ENCODE measurements at places on chromosomes 6 and 20.

DNA sequence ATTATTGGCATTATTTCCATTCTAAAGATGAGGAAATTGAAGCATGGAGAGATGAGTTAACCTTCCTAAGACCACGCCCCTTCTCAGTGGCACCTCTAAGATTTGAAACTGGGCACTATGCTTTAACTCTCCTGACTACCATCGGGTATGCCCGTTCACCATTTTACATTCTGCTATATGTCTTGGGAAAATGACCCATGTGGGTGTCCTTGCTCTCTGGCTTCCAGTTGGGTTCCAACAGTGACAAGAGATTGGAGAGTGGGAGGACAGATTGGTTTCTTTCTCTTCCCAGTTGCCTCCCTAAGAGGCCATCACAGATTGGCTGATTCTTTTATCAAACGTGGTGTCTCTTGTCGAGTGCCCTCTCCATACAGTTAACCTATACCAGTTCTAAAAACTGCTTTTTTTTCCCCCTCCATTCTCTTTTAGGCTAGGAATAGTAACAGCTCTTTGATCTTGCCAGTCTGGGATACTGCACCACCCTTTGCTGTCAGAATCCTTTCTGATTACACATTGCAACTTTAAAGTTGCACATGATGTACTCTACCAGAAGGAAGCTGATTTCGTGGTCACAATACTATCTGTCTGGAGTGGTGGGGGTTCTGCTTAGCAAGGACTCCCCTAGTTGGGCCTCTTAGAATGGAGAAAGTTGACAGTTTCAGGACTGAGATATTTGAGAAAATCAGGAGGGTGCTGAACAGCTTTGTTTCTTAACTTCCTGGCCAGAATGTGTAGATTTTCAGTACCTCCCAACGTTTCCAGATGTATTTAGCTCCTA is 88.0 kb upstream of the ELOVL5 start:
- no peak for DNase-seq

- DNase-seq, result no peak
These were observed 117.0 kb downstream of the TFAP2A start for GRCh38 chr6:10297832-10298231.

DNA sequence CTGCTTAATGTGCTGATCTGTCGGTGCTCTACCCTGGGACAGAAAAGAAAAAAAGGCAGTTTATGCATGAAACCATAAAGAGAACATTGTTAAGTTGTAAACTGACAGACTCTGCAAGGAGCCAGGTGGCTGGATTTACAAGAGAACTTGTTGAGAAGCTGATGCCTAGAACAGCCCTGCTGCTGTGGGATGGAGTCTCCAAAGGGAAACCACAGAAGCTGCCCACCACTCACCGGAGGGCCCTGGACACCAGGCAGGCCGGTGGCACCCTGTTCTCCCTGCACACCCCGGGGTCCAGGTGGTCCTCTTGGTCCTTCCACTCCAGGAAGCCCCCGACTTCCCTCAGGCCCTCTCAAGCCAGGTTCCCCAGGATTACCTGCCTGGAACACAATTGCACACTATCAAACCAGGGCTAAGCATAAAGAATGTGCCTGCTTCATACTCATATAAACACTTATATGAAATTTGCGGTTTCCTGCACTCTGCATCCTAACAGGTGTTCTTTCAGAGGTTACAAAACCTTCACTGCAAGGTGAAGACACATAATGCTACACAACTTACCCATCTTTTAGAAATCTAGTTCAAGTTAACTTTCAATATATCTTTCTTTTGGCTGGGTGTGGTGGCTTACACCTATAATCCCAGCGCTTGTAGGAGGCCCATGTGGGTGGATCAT is 68.2 kb downstream of the COL9A1 start:
- no peak for DNase-seq

DNA sequence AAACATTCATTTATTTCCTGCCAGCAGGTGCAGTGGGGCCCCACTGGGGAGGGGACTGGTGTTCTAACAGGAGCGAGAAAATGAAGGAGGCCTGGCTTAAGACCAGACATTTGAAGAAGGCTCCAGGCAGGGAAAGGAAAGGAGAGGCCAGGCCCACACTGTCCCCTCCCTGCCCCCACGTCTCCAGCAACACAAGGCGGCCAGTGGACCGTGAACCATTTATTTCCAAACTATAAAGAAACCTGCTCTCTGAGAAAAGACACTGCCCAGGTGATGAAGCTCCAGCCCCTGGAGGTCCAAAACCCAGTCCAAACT is 41.4 kb upstream of the CDH22 start:
- DNase-seq, result no peak

GRCh38 chr20:40218316-40218969 is 470.6 kb downstream of the MAFB start:
- DNase-seq, result no peak

DNA sequence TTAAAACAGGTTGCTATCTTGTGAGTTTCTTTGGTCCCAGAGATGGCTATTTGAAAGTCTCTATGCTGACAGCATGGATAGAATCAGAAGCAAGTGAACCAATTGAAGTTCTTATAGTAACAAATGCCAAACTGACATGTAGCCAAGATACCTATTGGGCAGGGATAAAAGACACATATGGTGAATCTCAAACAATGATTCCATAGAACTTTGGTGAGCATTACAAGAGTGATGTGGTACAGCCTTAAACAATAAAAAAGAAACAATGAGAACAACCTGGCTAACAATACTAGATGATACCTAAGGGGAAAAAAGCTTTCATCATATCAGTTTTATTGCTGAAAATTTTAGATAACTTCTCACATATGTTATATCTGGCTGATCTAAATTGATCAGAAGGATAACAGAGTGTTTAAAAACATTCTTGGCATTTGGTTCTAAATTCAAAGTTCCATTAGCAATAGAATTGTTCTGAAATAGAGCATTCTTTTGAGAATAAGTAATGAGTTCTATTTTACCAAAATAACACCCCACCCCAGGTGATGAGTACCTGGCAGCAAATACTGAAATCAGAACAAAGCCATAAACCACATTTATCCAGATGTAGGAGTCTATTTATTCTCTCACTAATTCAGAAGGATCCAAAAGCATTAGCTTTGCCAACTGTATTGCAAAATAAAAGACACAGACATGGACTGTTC is 5.8 kb upstream of the HMGCLL1 start:
- DNase-seq, result no peak

DNA sequence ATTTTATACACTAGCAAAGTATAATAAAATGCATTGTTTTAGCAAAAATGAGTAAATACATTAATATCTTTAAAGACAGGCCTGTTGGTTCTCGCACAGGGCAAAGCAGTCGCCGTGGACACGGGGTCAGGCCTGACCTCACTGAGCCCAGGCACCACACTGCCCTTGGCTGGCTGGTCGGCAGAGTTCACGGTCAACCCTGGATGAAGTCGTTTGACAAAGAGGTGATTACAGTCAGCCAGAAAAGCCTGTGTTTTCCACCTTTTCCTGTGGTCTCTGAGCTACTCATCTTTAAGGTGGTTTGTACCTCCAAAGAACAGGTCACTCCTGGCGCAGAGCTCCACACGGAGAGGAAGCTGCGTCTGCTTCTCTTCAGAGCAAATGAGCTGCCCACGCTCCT is 191.5 kb downstream of the DLL1 start:
- no peak for DNase-seq

- DNase-seq, result no peak
These were observed 18.9 kb upstream of the CALHM5 start for GRCh38 chr6:116492331-116493067.

GRCh38 chr6:31356946-31357466 is at the start of gene HLA-B:
Gene HLA-B, minus strand, starts transcription at chr6:31357179. Its CDS starts 21 bp downstream, at chr6:31357158.
- DNase-seq, result peak; percentile 46

DNA sequence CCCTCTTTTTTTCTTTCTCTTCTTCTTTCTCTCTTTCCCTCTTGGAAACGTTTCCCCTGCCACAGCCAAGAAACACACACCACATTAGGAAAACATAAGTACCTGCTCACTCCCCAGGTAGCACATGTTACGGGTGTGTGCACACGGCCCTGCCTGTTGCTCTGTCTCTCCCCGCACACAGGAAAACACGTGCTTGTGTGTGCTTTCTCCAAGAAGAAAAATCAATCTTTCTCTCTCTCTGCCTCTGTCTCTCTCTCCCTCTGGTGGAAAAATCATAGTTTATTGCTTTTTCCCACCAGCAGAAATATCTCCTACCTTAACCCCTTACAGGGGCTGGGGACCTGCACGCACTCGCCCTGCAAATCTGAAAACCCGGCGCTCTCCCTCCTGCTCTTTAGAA is 102.3 kb downstream of the EDN3 start:
- DNase-seq, result no peak

- no peak for DNase-seq
These were observed 467.4 kb upstream of the PLCB4 start for GRCh38 chr20:8601542-8601912.

GRCh38 chr6:8758412-8758811 is 323.1 kb upstream of the SLC35B3 start:
- no peak for DNase-seq

GRCh38 chr6:123547216-123547978 is 89.4 kb downstream of the TRDN start:
- no peak for DNase-seq

DNA sequence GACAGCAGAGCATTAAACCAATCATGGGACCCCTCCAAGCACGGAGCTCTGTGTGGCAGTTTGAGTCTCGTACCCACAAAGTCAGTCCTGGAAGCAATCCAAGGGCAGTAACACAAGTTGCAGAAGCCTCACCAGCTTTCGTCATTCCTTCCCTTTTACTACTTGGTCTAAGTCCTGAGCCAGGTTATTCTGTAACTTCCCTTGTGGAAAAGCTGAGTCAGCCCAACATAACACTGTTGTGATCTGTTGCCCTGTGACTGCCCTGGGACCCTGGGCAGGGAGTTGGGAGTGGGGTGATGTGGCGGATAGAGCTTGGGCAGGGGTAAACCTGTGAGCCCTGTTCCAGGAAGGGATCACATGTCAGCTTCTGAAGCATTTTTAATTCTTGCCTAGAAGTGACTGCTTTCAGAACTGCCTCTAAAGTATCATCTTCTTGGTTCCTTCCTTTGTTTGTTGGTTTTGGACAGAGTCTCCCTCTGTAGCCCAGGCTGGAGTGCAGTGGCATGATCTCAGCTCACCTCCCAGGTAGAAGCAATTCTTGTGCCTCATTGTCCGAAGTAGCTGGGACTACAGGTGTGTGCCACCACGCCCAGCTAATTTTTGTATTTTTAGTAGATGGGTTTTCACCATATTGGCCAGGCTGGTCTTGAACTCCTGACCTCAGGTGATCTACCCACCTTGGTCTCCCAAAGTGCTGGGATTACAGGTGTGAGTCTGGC is 183.7 kb upstream of the JAG1 start:
- no peak for DNase-seq

DNA sequence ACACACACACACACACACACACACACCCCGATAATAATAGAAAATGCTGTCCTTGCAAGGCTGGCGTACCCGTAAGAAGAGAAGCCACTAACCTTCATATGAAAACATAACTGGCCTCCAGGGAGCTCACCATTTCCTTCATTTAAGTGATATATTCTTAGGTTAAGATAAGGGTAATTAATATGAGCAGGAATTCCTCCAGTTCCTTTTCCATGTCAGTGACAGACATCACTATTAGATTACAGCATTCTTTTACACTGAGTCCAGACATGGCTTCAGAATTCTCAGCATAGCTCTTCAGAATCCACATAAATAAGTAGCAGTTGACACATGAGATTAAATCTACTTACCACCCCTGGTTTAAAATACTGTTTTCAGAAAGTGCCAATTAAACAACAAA is 121.9 kb downstream of the SIM1 start:
- no peak for DNase-seq

DNA sequence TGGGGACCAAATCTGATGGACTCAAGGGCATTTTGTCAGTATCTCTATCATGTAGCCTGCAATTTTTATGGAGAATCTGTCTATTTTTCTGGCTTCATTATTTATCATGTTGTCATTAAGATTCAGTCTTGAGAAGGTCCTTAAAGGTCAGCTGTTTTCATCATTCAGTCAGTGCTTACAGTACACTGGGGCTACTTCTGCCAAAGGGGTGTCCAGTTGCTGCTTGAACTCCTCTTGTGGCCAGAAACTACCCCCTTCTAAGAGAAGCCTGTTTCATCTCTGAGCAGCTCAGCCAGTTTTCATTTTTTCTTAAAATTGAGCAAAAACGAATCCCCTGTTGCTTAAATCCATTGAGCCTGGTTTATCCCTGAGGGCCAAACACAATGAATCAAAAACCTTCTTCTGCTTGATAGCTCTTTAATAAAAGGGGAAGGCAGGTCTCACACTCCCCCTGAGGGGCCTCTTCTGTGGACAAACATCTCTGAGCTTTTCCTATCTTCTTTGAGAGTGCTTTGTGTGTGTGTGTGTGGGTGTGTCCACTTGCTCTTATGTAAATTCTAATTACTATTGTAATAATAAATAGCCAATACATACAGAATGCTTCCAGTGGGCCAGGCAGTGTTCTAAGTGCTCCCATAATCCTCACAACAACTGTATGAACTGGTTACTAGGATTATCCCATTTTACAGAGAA is 172.2 kb downstream of the PLCB1 start:
- DNase-seq, result no peak

DNA sequence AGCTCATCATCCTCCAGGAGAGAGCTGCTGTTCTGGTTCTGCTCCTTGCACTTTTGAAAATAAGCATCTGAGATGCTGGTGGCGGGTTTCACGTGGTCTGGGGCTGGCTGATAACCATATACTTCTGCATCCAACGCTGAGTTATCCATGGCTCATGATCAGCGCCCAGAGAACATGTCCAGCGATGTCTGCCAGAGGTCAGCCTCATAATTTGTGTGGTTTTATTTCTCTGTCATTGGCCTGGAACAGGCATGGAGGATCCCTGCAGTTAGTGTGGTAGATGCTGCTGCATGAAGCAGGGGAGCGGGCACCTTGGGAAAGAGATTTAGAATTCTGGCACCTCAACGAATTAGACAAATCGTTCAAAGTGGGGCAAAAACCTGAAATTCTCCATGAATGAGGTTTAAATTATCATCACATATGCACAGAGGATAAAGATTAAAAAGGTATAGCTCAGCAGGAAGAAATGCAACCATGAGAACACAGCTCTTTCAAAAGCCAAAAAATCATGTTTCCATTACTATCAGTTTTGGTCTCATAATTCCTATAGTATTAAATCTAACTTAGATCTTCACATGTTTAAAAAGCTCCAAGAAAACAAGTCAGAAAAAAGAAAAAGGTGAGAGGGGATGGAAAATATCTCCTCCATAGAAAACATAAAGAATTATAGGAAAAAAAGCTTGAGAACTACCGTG is 157.2 kb downstream of the SOD2 start:
- DNase-seq, result no peak

DNA sequence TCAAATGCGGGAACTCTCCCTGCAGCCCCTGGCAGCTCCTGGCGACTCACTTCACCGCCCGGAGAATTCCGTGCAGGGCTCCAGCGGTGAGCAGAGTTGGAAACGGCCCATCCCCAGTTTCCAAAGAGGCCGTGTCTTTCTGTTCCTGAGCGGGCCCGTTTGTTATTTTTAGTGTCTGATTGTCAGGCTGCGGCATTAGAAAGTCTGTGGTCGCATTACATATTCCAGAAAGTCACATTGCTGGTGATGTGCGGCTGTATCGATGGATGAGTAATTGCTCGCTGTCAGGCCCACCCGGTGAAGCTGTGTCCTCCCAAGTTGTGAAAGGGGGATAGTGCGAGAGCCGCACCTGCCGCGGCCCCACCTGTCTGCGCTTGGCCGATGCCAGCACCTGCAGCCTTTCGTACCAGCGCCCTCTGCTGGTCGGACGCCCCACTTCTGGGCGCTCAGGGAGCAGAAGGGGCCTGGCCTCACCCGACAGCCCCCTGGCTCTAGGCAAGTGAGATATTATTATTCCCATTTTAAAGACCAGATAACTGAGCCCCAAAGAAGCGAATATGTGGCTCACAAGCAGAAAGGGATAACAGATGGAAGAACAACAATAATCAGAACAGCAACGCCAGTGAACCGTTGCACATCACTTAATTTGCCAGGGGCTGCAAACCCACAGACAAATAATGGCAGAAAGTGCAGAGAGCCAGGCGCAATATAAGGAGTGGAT is 244.9 kb downstream of the TSHZ2 start:
- peak; percentile 64 for DNase-seq

Data from stimulated activated CD8-positive, alpha-beta memory T cell treated with anti-CD3 and anti-CD28 coated beads, Interleukin-7, amount 100 ng/mL, for 1 hour (primary cell).